Adipocyte (in vitro differentiated cells): ENCODE measurements at places on chromosomes 7 and 10.

- DNase-seq = no peak
Measured at GRCh38 chr7:5657901-5658300, 123.6 kb downstream of the RNF216 start.

DNA sequence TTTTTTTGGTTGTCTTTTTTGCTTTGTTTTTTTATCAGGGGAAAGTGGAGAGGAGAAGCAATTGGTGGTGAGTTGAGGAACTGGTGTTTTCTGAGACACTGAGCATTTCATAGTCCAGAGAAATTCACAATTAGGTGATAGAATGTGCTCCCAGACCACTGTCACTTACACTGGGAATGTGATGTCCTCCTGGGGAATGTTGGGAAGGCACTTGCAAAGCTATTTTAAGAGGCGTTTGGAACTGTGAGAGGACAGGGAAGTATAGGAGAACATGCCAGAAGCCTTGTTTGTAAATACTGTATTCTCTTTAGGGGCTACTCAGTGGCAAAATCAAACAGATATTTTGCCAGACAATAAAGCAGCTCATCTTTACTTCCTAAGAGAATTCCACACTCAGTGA lies 16.0 kb downstream of the CHRM2 start:
- DNase-seq = no peak

DNA sequence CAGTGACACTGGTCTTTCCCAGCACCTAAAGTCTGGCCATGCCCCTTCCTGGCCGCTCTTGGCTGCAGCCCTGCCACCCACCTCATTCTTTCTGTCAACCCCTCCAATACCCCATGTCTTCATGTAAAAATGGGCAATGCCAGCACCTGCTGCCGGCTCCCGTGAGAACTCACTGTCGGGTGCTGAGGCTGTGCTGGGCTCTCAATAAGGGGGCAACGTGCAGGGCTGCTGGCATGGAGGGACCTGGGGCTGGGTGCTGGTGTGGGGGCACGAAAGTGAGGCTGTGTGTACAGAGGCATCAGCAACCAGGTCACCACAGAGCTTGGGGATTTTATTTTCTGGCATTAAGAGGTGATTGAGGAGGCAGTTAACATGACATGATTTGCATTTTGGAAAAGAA lies 65.3 kb downstream of the ALOX5 start:
- DNase-seq = no peak

- DNase-seq = no peak
Measured at GRCh38 chr10:84054743-84055142, 84.6 kb upstream of the GHITM start.

DNA sequence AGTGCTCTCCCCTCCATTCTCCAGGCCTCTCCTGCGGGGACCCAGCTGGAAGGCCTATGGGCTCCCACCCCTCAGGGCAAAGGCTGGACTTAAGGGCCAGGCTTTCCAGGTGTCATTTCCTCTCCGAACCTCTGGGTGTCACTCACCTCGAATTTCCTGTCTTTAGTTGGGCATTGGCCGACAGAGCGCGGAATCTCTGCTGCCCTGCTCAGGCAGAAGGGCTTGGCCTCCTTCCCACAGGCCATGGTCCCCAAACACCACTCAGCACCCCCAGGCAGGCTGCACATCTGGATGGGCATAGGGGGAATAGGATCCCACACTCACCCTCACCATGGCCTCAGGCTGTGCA lies 212.9 kb downstream of the CCSER2 start:
- DNase-seq = no peak

DNA sequence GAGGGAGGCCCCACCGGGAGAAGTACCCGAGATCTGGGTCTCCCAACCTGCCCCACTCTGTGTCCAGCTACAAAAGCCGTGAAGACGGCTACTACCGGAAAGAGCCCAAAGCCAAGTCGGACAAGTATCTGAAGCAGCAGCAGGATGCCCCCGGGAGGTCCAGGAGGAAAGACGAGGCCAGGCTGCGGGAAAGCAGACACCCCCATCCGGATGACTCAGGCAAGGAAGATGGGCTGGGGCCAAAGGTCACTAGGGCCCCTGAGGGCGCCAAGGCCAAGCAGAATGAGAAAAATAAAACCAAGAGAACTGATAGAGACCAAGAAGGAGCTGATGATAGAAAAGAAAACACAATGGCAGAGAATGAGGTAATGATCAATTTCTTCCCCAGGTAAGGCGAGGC lies 59.1 kb upstream of the PDCD4 start:
- no peak for DNase-seq

- DNase-seq = no peak
Measured at GRCh38 chr7:79666472-79666871, 213.0 kb upstream of the MAGI2 start.

- no peak for DNase-seq
Measured at GRCh38 chr7:52764492-52765169, 270.8 kb upstream of the POM121L12 start.
